Stimulated activated naive CD4-positive, alpha-beta T cell (primary cell): ENCODE measurements at places on chromosomes 5 and 9.

GRCh38 chr5:143166090-143166489 lies 237.4 kb downstream of the NR3C1 start:
- DNase-seq = no peak

- no peak for DNase-seq
These were observed 30.6 kb upstream of the CTNNA1 start for GRCh38 chr5:138722544-138723177.

DNA sequence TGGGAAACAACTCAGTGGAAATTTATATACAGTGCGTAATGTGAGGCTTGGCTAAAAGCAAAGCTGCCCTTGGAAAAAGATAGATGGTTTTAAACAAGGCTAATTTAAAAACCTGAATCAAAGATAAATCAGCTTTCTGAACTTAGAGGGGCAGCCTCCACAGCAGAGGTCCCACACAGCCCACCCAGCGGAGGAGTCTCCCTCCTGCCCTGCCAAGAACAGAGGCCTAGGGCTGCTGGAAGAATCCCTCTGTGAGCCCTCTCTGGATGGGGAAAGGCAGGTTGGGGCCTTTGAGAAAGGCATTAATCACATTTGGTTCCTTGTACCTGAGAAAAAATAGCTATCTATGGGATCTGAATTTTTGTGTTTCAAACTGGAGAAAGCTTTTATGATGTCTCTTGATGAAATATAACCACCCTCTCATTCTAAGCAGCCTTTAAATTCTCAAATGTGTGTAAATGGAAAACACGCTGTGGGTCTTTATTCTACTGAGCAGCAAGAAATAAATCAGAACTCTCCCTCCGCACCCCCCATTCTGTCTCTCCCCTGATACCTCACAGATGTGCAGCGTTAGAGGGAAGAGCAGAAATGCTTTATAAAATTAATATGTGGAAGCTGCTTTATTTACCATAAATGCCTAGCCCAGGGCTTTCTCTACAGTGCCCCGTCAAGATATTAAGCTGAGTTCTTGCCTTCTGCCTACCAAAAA lies 329.2 kb downstream of the EFNA5 start:
- no peak for DNase-seq

- peak; percentile 40 for DNase-seq
These were observed 134.4 kb downstream of the ERCC6L2 start for GRCh38 chr9:96009690-96010472.

DNA sequence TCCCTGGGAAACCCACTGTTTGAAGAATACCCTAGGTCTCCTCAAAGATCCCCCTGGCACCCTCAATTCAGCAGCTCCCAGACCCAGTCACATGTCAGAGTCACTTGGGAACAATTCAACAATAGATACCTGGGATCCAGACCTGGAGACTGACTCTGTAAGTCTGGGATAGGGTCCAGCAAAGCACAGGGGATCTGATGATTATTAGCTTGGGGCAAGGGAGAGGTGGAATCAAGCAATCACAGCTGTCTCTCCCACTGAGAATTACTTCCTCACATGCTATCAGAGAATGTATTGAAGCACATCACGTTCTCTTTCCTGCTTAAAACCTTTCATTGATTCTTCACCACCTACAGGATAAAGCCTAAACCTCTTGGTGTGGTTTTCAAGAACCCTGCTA lies 5.9 kb downstream of the FAM193B start:
- DNase-seq = no peak

- DNase-seq = no peak
These were observed 107.0 kb downstream of the VAV2 start for GRCh38 chr9:133884907-133885744.

GRCh38 chr5:54649041-54649504 lies 131.5 kb downstream of the SNX18 start:
- DNase-seq = no peak

- DNase-seq = no peak
These were observed 34.6 kb downstream of the FXN start for GRCh38 chr9:69070201-69070600.

DNA sequence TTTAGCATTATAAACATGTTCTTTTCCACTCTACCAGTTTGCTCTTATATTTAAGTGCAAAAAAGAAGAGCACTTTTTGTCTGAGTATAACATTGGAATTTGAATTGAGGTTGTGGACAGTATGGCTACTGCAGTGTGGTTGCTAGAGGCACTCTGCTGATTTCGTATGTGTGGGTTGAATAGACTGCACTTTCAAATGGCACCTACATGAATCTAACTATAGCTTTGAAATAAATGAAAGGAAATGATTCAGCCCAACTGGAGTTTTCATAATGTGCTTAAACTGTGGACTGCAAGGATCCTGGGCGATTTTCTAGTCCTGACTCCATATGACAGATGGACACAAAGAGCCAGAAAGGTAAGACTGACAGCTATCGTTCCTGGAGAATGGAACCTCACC lies 657.6 kb upstream of the RIOK2 start:
- DNase-seq = no peak

DNA sequence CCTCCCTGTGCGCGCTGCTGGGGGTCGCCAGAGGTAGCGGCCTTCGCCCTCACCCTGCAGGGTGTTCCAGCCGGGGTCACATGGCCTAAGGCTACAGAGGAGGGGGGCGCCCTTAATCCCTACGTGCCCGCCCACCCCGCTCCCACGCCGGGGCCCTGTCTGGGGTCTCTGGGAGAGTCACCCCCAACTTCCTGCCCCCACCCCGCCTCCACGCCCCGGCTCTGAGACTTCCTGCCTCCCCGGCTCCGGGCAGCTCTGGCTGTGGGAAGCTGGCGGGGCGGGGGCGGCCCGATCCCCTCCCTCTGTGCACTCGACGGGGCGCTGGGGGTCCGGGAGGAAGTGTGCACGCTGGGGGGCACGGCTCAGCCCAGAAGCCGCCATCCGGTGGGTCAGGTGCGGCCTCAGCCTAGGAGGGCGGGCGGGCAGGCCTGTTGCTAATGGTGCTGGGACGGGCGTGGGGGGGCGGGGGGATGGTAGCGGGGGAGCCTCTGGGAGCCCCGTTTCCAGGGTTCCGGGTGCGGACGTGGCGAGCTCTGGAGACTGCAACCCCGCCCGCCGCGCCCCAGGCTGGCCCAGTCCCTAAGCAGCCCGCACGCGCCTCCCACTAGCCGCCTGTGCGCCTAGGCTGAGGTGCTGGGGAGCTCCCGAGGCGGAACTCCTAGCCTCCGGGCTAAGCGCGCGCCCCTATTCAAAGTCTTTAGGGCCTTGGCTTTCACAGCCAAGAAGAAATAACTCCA lies 61.6 kb downstream of the CXXC5 start:
- peak; percentile 23 for DNase-seq

DNA sequence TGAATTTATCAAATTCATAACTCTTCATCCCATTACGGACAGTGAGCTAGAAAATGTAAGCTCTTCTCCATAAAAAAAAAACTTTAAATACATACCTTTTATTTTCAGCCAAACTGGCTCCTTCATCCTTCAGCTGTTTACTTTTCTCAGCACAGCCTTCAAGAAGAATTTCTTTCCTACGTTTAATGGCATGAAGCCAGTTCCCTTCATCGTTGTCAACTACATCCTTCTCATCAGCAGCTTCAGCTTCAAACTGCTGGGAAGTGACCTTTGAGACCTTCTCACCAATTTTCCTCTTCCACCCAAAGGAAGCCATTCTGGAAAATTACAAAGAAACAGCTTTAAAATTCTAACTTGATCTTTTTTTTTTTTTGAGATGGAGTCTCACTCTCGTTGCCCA lies 9.1 kb downstream of the TTC33 start:
- DNase-seq = no peak

- DNase-seq = no peak
These were observed 60.1 kb downstream of the KCTD16 start for GRCh38 chr5:144230806-144231205.

GRCh38 chr5:96288166-96288844 lies 144.7 kb downstream of the PCSK1 start:
- no peak for DNase-seq

GRCh38 chr9:93447655-93448054 lies 3.8 kb upstream of the FAM120A start:
- DNase-seq = no peak

DNA sequence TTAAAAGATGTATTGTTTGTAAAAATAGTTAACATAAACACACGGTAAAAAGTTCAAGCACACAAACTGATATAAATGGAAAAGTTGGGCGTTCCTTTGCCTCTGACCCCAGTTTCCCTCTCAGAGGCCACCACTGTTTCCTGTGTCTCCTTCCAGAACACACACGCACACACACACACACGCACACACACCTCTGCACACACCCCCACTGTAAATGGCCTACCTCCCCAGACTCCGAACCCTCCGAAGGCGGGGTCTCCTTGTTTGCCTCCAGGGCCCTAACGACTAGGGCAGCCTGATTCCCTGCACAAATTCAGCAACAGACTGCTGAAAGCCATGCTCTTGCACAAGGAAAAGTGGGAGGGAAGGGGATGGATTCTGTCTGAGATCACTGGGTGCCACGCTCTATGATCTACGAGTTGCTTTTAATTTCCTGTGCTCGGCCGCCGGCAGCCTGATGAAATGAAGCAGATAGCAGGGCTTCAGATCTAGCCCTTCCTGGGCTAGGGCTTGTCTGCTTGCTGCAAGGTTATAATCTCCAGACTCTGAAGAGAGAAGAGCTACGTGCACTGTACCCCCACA lies 184.0 kb upstream of the IL12B start:
- DNase-seq = no peak

GRCh38 chr5:135213027-135213386 lies 179.0 kb upstream of the PITX1 start:
- DNase-seq = no peak

DNA sequence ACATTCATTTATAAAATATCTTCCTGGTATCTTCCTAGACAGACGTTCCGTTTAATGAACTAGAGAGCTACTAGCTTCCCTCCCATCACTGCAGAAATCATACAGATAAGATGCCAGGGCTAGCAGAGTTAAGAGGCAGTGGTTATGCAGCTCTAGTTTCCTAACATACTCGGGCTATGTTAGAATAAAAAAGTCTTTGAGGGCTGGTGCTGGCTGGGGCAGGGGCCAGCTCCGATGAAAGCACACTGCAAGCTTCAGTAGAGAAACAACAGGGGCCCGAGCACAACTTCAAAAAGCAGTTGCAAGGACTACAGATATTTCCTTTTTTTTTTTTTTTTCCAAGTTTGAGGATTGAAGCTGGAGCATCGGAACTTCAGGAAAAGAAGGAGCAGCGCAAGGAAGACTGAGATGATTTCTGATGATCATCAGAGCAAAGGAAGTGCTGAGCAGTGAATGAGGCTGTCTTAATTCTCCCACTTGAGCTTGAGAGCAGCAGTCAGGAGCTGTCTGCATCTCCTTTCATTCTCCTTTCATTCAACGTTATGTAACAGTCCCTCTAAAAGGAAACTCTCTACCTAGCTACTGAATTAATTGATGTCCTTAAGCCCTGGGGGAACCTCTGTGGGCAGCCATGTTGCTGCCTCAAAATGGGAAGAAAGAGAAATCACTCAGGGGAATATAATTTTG lies 47.6 kb upstream of the ADCY2 start:
- DNase-seq = no peak

- DNase-seq = no peak
These were observed 372.8 kb upstream of the RFX3 start for GRCh38 chr9:3898461-3899218.

DNA sequence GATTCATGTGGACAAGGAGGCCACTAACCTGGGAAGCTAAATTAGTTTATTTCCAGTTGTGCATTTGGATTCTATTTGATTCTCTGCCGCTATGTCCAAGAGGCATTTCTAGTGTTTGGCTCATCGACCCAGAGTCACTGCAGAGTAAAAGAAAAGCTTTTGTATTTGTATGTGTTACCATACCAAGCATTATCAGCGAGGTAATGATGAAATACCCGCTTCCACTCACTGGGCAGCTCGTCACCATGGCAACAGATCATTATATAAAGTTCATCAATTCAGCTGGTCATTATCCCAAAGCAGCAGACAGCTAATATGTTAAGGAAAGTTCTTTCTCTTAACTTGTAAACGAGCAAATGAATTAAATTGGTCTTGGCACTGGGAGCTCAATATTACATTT lies 380.3 kb downstream of the SEMA5A start:
- DNase-seq = no peak

- DNase-seq = no peak
These were observed 45.1 kb upstream of the DAB2 start for GRCh38 chr5:39469777-39470415.

- DNase-seq = no peak
These were observed 647.1 kb upstream of the KLF4 start for GRCh38 chr9:108136656-108137055.

DNA sequence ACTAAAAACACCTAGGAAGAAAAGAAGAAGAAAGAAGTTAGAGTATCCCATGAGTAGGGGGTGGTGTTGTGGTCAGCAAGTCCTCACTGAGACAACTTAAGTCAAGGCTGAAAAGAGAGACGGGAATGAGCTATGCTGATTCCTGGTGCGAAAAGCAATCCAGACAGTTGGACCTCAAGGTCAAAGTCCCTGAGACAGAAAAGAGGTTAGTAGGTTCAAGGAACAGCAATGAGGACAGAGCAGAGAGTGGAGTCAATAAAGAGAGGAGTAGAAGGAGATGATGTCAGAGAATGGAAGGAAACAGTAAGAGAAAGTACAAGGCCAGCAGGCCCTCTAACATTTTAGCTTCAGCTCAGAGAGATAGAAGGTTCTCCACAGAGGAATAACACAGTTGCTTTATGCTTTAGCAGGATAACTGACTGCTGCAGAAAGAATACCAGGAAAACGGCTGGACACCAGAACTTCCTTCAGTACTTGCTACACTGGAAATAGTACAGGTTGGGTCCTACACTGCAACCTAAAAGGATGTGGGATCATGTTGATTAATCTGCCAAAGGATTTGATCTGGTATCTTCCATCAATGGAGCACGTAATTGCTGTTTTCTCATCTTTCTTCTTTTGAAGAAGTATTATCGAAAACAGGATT lies 43.6 kb downstream of the GNAQ start:
- DNase-seq = no peak

- DNase-seq = no peak
These were observed 341.1 kb downstream of the MAT2B start for GRCh38 chr5:163846512-163846911.

GRCh38 chr9:137985637-137986071 lies 108.1 kb downstream of the CACNA1B start:
- DNase-seq = no peak

GRCh38 chr5:171475596-171475995 lies 56.1 kb downstream of the FGF18 start:
- no peak for DNase-seq
